DND-41 (cell line): ENCODE measurements at places on chromosomes 13 and 19.

- no peak for DNase-seq
Measured at GRCh38 chr19:38788478-38789243, at the start of gene LGALS7B. Gene LGALS7B, plus strand, starts transcription at chr19:38789200. Its CDS starts 27 bp downstream, at chr19:38789227.

GRCh38 chr13:103066079-103066780 is at the start of gene SLC10A2:
Gene SLC10A2, minus strand, starts transcription at chr13:103066417. Its CDS starts 168 bp downstream, at chr13:103066249.
- DNase-seq = no peak

DNA sequence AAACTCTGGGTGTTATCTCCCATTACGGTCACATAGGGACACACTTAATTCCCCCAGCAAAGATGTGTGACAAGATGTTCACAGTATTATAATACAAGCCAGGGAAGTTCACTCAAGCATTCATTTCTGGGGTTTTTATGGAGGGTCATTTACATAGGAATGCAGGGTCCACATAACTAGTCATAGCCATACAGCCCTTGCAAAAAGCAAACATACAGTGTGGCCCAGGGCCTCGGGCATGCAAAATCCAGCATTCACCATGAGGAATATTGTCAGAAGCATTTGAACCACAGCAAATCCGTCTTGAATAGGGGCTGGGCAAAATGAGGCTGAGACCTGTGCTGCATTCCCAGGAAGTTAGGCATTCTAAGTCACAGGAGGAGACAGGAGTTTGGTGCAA is 13.0 kb upstream of the ZNF460 start:
- DNase-seq = no peak

GRCh38 chr19:51946602-51947001 is 19.3 kb downstream of the ZNF613 start:
- DNase-seq = no peak

DNA sequence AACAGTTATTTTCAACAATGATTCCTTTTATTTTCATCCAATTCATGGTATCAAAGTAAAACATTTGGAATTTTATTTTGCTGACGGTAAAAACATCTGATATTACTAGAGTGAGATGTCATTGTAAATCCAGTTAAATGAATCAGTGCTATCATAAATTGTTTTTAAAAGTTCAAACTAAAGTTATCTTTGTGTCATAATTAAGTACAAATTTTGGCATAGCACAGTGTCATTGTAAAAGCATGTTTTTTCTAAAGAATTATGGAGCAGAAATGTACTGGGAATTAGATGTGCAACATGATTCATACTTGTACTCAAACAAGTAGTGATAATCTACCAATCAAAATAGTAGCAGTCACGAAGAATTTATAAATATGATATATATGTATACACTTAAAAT is 92.8 kb downstream of the FAM216B start:
- no peak for DNase-seq

DNA sequence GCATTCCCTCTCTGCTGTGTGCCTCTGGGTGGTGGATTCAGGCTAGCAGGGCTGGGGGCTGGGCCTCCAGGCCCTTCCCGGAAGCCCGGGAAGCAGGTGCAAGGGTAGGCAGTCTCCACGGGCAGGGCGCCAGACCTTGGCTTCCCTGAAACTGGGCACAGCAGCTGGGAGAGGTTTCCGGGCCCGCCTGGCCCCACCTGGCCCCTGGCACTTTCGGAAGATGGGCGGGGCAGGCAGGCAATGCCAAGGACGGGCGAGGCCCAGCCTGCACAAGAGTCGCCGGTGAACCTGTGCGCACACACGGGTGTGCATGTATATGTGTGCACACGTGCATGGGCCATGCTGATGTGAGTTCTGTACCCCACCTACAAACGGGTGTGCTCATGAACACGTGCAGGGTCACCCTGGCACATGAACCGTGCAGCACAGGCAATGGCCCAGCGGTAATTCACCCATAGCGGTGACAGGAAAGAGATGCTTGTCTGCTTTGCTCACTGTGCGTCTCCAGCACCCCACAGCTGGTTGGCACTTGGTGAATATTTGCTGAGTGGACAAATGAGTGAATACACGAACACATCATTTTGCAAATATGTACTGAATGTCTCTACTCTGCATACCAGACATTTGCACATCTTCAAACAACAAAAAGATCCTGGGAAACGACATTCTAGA is 15.3 kb downstream of the GADD45B start:
- DNase-seq = no peak

DNA sequence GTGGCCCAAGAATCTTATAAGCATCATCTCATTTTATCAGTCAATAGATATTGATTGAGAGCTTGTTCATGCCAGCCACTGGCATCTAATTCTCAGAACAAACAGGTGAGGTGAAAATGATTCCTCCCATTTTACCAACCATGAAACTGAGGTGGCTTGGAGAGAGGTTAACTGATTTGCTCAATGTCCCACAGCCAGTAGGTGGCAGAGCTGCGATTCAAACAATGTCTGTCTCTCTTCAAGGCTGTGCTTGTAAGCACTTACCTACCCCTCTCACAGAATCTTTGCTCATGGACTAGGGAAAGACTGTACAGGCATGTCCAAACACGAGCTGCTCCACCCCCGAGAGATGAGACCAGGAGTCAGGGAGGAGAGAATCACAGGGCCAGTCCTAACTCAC is 21.5 kb upstream of the GSX1 start:
- DNase-seq = peak; percentile 54

- DNase-seq = peak; percentile 88
Measured at GRCh38 chr19:40529093-40529954, 47.3 kb upstream of the SHKBP1 start.

DNA sequence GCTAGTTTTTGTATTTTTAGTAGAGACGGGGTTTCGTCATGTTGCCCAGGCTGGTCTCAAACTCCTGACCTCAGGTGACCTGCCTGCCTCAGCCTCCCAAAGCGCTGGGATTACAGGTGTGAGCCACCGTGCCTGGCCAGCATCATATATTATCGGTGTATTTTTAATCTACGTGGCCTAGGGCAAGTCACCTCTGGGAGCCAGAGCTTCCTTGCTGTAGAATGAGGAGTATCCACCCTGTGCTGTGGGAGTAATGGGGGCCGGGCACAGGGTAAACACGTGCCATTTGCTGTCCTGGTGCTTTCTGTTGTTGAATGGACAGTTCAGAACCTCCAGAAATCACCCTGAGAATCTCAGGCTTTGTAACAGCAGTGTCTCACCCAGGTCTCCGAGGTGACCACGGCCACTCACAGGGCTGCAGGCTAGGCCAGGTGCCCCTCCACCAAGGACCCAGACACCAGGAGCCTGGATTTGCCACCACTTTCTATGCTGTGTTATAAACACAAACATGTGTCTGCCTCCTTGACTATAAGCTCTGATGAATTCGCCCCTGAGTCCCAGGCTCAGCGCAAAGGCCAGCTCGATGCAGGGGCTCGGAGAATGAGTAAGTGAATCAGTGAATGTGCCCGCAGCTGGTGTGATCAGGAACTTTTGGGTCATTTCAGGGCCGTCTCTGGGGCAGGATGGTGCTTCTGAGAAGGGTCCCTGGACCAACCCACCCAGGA is 22.7 kb downstream of the POP4 start:
- no peak for DNase-seq

- no peak for DNase-seq
Measured at GRCh38 chr19:2097203-2097885, 629 bp downstream of the IZUMO4 start.

GRCh38 chr19:2476451-2477140 is 669 bp downstream of the GADD45B start:
- peak; percentile 80 for DNase-seq

DNA sequence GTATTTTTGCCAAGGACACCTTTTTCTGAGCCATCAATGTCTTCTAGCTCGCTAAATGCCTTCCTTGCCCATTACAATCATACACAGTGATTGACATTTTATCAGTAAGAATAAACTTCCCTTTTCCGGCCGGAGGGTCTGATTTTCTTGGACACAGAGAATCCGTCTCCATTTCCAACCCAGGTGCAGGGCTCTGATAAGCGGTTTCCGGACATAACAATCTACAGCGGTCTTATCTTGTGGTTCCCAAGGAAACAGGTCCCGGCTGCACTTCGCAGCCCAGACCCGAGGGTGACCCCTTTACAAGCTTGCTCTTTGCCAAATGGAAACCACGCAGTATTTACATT is 5.1 kb upstream of the ZNF77 start:
- no peak for DNase-seq

DNA sequence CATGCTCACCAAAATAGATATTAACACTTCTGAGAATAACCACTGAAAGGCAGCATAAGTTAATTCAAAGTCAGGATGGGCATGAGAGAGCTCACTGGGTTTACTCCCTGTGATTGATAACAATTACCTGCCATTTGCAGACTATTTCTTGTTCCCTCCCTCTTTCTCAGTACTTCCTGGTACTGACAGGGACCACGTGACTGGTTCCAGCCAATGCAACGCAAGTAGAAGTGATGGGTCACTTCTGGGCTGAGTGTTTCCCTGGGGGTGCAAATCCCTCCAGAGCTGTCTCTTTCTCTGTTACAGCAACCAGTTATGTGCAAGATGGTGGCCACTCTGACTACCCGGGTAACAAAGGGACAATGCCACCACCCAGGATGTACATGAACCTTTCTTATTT is 118.8 kb downstream of the EFNB2 start:
- DNase-seq = no peak

DNA sequence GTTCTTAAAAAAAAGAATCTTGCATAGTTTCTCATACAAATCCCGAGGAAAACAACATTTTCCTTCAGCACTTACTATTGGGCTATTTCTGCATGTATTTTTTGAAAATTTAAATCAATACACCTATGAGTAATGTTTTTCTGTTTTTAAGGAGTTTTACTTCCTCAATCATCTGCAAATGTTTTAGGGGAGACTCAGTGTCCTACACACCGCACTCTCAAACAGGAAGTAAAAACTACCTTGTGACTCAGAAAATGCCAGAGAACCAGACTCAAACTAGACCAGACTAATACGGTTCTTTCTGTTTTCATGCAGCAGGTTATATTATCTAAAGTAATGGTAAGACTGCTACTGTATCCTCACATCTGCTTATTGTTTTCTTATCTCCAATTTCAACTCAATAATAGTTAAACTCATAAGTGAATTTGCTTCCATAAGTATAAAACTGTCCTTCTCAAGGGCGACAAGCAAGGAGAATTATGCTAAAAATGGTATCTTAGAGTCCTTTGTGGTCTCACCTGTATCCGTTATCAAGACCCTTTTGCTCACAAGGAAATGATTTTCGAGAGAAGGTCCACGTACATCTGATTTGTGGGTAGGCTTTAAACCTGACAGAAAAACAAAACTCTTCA is 52.5 kb downstream of the FLT3 start:
- DNase-seq = no peak

GRCh38 chr19:44401139-44402115 is at the start of gene ZNF285:
Gene ZNF285, minus strand, starts transcription at chr19:44401608. Its CDS starts 4,395 bp downstream, at chr19:44397213.
- DNase-seq = no peak

DNA sequence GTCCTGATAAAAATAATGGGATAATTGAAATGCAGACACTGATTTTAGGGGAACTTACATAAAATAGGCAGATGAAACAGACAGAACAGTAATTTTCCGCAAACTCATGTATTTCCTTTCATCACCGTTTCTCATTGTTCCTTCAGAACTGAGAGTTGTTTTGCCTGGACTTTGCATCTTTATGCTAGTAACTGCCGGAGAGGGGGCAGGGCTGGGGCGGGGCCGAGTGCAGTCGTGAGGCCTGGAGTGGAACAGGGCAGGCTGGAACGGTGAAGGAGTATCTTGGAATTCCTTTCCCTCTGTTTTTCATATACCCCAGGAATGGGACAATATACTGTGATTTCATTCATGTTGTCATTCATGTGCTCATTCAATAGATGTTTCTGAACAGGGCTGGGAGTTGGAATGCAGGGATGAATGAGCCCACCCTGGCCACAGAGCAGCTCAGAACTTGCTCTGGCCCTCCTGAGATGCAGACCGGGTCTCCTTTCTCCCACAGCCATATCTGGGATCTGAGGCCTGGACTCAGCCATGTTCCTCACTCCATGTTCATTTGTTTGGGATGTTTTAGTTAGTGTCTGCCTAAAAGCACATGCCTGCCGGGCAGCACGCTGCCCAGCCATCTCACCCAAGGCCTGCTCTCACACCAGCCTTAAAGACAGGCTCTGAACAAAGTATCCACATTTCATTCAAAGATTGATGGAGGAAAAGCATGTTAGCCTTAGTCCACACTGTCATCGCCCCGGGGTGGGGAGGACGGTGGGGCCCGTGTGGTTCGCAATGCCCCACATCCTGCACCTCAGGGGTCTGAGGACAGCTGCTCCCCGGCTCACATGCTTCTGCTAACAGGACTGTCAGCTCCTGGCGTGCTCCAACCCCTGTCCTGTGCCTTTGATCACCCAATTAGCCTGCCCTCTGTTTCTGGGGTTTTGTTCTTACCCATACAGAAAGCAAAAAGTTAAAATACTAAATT is 92.9 kb downstream of the SOX1 start:
- no peak for DNase-seq

GRCh38 chr19:11291991-11292390 is 4.0 kb upstream of the TSPAN16 start:
- DNase-seq = no peak

DNA sequence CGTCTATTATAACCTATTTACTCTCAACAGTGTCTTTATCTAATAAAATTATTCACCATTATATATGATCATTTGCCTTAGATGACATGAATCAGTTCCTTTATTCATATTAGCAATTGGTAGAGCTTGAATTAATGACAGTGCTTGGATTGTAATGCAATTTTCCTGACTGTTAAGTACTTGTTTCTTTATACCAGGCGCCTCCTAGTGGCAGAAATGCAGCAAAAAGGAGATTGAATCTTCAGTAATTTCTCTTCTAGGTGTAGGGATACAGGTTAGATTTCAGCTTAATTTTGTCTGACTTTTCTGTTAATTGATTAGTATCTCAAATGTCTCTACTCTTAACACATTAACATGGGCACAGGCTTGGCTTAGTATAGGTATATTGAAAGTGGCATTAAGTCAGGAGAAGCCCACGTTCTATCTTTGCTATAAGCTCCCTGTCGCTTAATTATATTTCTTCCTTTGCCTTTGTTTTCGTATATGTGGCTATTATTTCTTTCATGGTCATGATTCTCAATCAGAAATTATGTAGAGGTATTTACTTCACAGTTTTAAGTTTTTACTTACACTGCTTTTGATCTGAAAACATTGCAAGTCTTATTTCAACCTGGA is 9.1 kb upstream of the LHFPL6 start:
- peak; percentile 51 for DNase-seq

DNA sequence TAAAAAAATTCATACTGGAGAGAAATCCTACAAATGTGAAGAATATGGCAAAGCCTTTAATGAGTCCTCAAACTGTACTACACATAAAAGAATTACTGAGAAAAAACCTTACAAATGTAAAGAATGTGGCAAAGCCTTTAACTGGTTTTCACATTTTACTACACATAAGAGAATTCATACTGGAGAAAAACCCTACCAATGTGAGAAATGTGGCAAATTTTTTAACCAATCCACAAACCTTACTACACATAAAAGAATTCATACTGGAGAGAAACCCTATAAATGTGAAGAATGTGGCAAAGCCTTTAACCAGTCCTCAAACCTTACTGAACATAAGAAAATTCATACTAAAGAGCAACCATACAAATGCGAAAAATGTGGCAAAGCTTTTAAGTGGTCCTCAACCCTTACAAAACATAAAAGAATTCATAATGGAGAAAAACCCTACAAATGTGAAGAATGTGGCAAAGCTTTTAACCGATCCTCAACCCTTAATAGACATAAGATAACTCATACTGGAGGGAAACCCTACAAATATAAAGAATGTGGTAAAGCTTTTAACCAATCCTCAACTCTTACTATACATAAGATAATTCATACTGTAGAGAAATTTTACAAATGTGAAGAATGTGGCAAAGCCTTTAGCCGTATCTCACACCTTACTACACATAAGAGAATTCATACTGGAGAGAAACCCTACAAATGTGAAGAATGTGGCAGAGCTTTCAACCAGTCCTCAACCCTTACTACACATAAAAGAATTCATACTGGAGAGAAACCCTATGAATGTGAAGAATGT is 29.0 kb downstream of the ZNF730 start:
- DNase-seq = no peak

- no peak for DNase-seq
Measured at GRCh38 chr13:111853721-111854120, 213.2 kb upstream of the SOX1 start.
